Stomach (tissue), 19 donors: ENCODE measurements at places on chromosomes 1 and 21.

DNA sequence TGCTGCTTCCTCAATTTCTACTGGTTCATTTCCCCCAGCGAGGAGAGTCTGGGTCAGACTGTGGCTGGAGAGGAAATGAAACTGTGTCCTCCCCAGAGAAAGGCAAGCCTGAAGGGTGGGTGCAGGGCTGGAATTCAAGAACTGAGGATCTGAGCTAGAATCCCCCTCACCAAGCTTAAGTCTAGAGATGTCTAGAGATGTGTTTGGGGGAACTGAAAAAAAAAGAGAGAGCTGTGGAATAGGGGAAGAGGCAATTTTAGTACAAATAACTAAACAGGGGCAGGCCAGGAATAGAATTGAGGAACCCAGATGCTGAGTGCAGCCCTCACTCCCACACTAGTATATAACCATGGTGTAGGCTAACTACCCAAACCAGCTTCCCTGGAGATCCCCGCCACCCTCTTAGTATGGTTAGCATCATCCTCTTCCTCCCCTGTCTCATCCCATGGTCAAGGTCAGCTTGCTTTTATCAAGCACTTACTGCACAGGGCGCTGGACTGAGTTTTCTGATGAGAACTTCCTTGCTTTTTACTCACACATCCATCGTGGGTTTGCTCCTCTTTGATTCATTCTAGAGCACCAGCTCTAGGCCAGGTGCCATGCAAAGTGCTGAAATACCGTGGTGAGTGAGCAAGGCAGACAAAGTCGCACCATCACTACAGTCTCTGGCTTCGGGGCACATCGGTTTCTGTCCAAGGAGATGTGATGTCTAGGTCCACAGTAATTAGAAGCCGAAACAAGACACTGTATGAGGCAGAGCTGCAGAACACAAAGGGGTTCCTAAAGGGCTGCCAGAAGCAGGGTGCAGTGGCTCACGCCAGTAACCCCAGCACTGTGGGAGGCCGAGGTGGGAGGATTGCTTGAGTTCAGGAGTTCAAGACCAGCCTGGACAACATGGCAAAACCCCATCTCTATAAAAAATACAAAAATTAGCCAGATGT, 112.9 kb upstream of the IPO9 start:
- DNase-seq: no peak

- no peak for DNase-seq
Observed at GRCh38 chr21:34695434-34695833, 26.6 kb downstream of the CLIC6 start.

DNA sequence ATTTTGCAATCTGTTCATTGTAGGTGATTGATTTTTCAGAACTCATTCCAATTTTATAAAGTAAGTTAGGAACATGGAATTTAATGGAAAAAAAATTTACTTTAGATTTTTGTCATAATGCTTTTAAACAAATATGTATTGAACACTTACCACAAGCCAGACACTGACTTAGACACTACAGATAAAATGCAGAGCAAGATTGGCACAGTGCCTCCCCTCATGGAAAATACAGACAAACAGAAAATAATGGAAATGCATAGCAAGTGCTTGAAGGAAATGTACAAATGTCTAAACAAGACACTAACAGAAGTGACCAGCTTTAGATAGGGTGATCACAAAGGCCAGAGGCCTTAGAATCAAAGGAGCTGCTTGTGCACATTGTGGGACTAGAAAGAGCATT, 260.5 kb upstream of the ADGRL2 start:
- DNase-seq: no peak

DNA sequence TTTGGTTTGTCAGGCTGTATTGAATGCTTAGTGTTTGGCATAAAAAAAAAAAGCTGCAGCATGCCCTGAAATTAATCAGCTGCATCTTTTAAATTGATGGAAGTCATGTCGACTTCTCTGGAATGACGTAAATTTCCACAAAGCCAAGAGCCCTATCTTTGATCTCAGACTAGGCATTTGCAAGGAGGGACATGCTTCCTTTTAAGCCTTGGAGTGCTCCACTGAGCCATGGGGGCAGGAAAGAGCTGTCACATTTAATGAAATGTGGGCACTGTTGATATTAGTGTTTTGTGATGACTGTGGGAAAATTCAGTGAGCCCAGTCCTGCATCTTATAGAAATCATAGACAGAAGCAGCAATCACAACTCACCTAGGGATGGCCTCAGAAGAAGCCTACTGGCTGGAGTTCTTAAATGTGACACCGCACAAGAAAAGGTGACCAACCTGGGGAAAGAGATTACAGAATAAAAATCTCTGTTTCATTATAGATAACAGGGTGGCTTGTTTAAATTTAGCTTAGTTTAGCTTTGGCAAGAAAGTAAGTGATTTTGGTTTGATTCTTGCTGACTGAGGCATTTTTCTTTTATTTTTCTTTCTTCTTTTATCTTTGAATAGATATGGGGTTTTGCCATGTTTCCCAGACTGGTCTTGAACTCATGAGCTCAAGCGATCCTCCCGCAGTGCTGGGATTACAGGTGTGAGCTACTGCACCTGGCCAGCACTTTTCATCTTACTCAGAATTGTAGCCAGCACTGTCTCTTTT, 188.2 kb downstream of the HHAT start:
- DNase-seq: no peak

GRCh38 chr1:9589719-9590157, 1.0 kb downstream of the TMEM201 start:
- DNase-seq: no peak
